ENCODE measurements at places on chromosomes 6 and 20.

DNA sequence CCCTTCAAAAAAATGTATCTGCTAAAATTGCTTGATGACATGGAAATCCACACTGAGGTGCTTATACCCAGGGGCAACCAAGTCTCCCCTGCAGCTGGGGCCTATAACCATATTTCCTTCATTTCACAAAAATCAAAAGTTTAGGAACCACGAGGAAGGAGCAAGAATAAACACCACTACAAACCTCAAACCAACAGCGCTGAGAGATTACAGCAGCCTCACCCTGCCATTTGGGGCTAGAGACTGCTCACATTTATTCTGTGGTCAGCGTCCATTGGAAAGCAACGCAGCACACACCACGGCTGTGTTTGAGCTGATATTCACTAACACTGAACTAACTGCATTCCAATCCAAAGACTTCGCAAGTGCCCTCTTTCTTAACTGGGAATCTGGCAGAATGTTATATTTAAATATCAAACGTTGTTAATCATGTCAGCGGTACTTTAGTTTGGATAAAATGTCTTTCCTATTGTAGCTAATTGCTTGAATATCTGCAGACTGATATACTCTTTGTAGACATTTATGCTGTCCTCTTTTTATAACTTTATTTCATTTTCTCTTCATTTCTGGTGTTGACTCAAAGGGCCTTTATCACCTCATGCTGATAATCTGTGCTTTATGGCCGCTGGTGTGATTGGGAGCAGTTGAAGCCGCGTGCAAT, 94.6 kb downstream of the FOXA2 start:
- no peak for DNase-seq

- no peak for DNase-seq
Observed at GRCh38 chr20:46621492-46621891, 29.8 kb downstream of the SLC13A3 start.

- DNase-seq, result no peak
Observed at GRCh38 chr6:75791881-75792280, 42.8 kb downstream of the MYO6 start.

DNA sequence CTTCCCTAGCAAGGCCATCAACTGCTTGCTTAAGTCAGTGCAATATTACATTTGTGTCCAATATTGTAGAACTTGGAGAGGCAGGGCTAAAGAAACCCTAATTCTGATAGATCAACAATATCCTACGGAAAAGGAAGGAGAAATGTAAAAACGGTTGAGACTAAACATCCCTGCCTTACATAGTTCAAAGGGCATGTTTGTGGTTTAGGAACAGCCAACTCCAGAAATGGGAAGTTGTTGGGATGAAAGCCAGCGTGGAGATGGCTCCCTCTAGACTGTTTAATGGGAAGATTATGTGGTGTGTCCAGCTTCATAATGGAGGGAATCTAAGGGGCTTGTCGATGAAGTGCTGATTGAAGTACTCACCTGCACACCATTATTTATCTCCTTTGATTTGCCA, 145.3 kb upstream of the TENT5A start:
- no peak for DNase-seq

GRCh38 chr20:43731927-43732326, 5.1 kb upstream of the GTSF1L start:
- DNase-seq, result no peak

DNA sequence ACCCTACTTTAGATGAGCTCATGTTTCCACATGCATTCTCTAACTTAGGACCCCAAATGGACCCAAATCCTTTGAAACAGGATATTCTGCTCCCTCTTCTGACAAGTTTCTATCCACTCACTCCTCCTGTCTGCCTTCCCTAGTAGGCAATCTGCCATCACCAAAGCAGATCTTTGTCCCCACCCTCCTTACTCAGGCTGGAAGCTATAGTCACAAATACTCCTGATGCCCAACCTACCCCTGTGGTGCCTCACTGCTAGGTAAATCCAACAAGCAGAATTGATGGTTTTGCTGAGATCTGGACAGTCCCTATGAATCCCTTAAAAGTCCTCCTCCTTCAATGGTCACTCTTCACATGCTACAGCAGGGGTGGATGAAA, 21.7 kb downstream of the ELOVL5 start:
- DNase-seq, result no peak

DNA sequence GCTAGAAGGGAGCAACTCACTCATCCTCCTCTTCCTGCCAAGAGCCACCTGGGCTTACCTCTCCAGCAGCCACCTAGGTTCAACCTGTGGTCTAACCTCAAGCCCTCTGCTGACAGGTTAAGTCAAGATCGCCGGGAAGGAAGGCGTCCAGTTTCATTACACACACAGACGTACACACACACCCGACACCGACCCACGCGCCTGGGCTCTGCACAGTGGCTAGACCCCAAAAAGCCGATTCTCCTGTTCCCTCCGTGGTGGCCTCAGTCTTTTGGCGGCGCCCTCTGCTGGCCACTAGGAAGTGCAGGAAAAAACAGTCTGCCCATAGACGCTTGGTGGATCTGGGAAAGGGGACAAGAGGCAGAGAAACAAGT, 52.8 kb downstream of the MRPL14 start:
- DNase-seq, result peak; percentile 68

Data from CD4-positive, alpha-beta T cell treated with Interleukin-10 for 1 hour (primary cell).